Mesenteric fat pad (tissue), 1 donor: ENCODE measurements at places on chromosomes 5 and 9.
A peak's percentile ranks its signal among the peaks of the same experiment; 100 is the strongest.

- peak; percentile 77 for DNase-seq
Measured at GRCh38 chr5:131973089-131973712, 27.7 kb upstream of the MEIKIN start.

- DNase-seq = peak; percentile 24
Measured at GRCh38 chr5:151200913-151201595, 22.8 kb downstream of the CCDC69 start.

GRCh38 chr9:129414377-129414992 is 206.4 kb downstream of the C9orf50 start:
- DNase-seq = no peak

DNA sequence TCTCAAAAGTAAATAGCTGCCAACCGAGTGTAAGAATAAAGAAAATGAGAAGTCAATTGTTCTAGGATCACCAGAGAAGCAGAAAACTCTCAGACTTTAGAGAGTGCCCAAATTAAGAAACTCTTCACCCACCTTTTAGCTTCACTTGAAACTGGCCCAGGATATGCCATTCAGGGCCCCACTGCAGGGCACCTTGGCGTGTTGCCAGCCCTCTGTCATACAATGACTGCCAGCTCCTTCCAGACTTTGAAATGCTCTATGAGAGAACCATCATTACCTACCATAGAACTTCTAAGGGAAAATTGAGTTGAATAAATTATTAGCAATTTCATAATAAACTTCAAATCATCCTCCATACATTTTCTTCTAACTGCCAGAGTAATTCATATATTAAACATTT is 240.5 kb downstream of the CETN3 start:
- no peak for DNase-seq

DNA sequence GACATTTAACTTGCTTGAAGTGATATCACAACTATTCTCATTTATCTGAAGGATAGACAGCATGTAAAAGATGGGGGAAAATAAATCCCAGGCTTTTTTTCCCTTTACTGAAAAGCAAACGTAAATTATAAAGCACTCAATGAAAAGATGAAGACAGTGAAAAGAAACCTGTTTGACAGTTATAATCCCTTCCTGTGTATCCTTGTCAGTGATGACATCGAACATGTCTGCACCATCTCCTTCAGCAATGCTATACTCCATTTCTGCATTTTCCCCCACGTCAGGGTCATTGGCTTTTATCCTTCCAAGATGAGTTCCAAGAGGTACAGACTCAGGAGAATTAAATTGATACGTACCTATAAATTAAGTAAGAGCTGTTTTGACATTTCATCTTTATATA is 134.9 kb downstream of the CDH9 start:
- DNase-seq = no peak

DNA sequence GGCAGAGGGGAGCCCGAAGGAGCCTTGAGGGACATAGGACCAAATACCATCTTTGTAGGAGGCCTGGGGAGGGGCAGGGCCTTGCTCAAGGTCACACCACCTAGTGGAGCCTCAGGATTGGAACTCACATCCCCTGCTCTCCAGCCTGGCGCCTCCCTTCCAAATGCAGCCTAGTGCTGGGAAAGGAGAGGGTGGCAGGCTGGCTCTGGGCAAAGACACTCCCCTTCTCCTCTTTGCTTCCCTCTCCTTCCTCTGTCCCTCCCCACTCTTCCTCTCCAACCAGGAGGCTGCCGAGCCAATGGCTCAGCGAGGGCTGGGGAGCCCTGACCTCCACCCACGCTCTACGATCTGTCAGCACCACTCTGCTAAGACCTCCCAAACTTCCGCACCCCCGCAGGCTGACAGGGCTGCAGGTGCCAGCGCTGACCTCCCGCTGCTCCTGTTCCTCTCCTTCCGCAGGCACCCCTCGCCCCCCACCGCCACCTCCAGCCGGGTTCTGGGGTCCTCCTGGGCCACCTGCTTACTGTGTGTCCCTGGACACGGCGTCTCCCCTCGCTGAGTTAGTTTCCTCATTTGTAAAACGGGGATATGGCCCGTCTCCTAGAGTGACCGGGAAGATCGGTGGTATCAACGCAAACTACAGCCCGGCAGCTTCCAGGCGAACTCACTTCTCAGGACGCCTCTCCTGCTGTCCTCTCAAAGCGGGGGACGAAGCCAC is 52.9 kb downstream of the C9orf50 start:
- no peak for DNase-seq

- no peak for DNase-seq
Measured at GRCh38 chr9:10525972-10526371, 86.8 kb downstream of the PTPRD start.

- no peak for DNase-seq
Measured at GRCh38 chr9:126222835-126223431, 103.7 kb upstream of the MVB12B start.

- no peak for DNase-seq
Measured at GRCh38 chr9:104555521-104555920, 13.4 kb upstream of the OR13C8 start.

GRCh38 chr9:133425049-133425632 is 3.0 kb downstream of the ADAMTS13 start:
- no peak for DNase-seq

DNA sequence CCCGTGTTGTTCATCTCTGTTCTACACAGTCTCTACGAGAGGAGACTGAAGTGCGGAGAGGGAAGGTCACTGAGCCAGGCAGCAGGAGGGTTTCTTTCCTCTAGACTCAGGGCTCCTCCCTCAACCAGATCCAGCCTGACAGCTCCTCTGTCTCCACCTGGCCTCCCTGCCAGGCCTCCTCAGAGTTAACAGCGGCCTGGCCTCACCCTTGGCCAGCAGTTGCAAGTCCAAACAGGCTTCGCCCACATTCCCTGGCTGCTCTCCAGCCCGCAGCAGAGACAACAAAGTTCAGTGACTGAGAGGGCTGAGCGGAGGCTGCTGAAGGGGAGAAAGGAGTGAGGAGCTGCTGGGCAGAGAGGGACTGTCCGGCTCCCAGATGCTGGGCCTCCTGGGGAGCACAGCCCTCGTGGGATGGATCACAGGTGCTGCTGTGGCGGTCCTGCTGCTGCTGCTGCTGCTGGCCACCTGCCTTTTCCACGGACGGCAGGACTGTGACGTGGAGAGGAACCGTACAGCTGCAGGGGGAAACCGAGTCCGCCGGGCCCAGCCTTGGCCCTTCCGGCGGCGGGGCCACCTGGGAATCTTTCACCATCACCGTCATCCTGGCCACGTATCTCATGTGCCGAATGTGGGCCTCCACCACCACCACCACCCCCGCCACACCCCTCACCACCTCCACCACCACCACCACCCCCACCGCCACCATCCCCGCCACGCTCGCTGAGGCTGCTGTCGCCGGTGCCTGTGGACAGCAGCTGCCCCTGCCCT is at the start of gene HRCT1:
Gene HRCT1 (plus strand): TSS at position 291 of the 768 bp plus-strand sequence. CDS start 86 bp downstream, at position 377.
- DNase-seq = peak; percentile 92
